ENCODE measurements at places on chromosomes 12 and 14.
A peak's percentile ranks its signal among the peaks of the same experiment; 100 is the strongest.

GRCh38 chr12:6620137-6620884, 13.1 kb upstream of the CHD4 start:
- no peak for DNase-seq

GRCh38 chr14:26401179-26401968, 196.5 kb downstream of the NOVA1 start:
- DNase-seq = peak; percentile 68

DNA sequence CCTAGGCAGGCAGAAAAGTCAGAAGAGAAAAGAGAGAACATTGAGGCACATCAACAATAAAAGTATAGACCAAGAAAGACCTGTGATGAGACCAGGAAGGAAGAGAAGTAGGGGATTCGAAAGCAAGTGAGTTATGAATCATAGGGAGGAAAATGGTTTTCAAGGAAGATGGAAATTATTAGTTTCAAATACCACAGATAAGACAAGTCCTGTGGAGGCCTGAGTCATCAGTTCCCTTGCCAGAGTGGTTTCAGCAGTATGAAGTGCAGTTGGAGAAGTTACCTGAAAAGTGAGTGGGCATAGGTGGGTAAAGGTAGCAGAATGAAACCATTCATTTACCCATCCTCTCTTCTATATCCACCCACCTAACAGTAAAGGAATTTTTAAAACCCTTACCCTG, 25.2 kb upstream of the TSPAN8 start:
- DNase-seq = no peak

GRCh38 chr12:101877806-101878242, 444 bp downstream of the DRAM1 start:
- DNase-seq = no peak

DNA sequence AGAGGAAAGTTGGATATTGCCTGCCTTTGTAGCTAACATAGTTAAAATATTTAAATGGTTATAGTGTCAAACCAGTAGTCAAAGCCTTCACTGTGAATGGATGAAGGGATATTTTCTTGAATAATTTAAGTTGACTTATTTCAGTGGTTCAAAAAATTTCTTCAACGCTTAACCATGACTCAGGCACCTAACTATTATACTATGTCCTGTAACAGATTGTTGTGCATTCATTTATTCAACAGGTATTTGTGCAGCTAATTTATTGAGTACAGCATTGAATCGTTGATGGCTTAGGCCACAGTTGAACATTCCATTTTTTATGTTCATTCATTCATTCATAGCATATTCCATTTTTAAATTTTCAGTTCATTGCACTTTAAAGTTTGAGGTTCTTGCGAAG, 9.2 kb downstream of the HIF1A start:
- DNase-seq = no peak

- DNase-seq = no peak
Measured at GRCh38 chr12:131152587-131152986, 198.9 kb downstream of the ADGRD1 start.

- no peak for DNase-seq
Measured at GRCh38 chr14:65469903-65470302, 57.4 kb downstream of the FUT8 start.

DNA sequence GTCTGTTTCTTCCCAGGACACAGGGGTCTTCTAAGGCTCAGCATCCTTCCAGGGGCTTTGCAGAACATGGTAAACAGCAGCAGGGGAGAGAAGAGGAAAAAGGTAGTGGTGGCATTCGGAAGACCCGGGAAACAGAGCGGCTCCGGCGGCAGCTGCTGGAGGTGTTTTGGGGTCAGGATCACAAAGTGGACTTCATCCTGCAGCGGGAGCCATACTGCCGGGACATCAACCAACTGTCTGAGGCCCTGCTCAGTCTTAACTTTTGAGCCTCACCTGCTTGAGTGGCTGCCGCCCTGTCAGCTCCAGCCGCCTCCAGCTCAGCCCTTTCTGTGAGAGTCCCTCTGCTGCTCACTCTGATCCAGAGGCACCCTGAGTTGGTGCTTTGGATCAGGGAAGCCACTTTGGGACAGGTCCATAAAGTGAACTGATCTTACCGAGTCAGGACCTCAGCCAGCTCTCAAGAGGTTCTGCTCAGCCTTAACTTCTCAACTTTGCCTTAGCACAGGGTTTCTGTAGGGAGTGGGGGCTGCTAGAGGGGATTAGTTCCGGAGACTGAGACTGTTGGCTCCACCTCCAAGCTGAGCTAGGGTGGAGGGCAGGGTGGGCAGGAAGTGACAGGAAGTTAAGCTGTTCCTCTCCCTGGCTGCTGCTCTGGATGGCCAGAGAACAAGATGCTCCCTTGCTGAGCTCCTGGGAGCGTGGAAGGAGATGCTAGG, 5.4 kb downstream of the SDR39U1 start:
- no peak for DNase-seq

- DNase-seq = peak; percentile 43
Measured at GRCh38 chr12:22083167-22083566, 37.1 kb downstream of the CMAS start.

- no peak for DNase-seq
Measured at GRCh38 chr12:24821691-24822090, 127.2 kb downstream of the BCAT1 start.

DNA sequence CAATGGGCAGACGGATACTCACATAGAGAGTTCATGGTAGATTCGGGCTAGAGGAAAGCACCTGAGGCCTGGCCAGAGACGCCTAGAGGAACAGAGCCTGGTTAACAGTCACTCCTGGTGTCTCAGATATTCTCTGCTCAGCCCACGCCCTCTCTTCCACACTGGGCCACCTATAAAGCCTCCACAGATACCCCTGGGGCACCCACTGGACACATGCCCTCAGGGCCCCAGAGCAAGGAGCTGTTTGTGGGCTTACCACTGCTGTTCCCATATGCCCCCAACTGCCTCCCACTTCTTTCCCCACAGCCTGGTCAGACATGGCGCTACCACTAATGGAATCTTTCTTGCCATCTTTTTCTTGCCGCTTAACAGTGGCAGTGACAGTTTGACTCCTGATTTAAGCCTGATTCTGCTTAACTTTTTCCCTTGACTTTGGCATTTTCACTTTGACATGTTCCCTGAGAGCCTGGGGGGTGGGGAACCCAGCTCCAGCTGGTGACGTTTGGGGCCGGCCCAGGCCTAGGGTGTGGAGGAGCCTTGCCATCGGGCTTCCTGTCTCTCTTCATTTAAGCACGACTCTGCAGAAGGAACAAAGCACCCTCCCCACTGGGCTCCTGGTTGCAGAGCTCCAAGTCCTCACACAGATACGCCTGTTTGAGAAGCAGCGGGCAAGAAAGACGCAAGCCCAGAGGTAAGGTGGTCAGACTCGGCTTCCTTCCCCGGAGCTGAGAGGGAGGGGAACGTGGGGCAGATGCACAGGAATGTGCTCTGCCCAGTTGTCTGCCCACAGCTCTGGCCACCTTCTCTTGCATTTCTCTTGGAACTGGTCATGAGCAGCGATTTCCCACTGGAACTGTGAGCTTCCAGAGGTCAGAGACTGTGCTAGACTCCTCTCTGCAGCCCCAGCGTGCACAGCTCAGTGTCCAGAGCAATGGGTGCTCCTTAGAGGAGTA, at the start of gene CD4:
Gene CD4, plus strand, starts transcription at position 557 of the 953 bp plus-strand sequence. CDS start 10,611 bp downstream, outside the sequence.
- DNase-seq = no peak

- peak; percentile 77 for DNase-seq
Measured at GRCh38 chr12:105920161-105920684, 218.5 kb downstream of the NUAK1 start.

DNA sequence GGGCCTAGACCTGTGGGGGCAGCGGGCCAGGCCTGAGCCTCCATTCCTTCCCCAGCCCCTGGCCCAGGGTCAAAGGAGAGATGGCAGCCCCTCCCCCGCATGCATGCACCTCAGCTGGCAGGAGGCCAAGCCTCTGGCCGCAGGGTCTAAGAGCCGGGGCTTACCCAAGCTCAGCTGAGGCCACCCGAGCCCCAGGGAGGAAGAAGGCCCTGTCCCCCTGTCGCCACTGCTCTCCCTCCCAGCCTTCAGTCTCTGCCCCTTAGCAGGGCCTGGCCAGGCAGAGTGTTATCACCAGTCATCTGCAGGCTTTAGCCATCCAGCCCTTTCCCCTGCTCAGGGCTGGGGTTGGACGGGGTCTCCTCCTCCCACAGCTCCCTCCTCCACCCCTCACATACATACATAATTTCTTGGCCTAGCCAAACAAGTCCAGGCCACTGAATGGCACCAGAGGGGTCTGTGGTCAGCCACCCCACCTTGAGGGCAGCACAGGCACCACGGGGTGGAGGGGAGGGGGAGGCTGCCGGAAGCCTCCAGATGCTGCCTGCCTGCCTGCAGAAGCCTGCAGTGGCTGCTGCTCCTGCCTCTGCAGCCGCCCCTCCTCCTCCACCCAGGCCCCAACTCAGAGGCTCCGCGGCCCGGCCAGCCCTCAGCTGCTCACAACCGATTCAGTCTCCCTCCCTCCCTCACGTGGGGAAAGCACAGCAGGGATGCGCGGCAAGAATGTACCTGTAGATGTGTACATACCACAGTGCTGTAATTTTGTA, 22.8 kb downstream of the RAB35 start:
- peak; percentile 8 for DNase-seq

DNA sequence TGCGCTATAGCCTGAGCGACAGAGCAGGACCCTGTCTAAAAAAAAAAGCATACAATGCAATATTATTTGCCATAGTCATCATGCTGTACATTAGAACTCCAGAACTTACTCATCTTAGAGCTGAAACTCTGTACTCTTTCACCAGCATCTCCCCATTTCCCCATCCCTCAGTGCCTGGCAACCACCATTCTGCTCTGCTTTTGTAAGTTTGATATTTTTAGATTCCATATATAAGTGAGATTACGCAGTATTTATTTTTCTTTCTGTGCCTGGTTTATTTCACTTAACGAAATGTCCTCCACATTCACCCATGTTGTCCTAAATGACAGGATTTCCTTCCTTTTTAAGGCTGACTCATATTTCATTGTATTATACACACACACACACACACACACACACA, 121.8 kb downstream of the BBS10 start:
- DNase-seq = no peak

GRCh38 chr12:49903700-49904423, at the start of gene FAIM2:
Gene FAIM2, minus strand, starts transcription at chr12:49903900. Its CDS starts 108 bp downstream, at chr12:49903792.
- DNase-seq = peak; percentile 32

DNA sequence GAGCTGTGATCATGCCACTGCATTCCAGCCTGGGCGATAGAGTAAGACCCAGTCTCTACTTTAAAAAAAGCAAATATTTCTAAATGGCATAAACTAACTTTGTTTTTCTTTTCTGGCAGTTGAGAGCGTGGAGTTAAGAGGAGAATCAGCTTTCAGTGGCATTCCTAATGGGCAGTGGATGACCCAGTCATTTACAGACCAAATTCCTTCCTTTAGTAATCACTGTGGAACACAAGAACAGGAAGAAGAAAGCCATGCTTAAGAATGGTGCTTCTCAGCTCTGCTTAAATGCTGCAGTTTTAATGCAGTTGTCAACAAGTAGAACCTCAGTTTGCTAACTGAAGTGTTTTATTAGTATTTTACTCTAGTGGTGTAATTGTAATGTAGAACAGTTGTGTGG, 21.2 kb downstream of the TDG start:
- no peak for DNase-seq

DNA sequence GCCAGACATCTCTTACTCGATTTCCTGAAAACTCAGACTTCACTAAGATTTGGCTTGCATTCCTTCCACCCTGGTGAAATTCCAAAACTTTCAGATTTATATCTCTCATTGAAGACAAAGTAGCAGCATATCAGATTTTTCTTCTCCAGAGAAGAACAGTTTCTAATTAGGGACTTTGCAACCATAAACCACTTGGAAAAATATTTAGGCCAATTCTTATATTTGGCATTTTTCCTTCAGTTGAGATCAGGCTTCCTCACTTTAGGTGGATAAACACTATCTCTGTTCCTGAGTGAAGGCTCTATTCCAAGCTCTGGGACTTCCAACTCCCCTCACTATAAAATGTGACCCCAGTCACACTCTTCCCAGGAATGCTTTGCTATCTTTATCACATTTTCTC, 1434.3 kb upstream of the FLRT2 start:
- DNase-seq = no peak

DNA sequence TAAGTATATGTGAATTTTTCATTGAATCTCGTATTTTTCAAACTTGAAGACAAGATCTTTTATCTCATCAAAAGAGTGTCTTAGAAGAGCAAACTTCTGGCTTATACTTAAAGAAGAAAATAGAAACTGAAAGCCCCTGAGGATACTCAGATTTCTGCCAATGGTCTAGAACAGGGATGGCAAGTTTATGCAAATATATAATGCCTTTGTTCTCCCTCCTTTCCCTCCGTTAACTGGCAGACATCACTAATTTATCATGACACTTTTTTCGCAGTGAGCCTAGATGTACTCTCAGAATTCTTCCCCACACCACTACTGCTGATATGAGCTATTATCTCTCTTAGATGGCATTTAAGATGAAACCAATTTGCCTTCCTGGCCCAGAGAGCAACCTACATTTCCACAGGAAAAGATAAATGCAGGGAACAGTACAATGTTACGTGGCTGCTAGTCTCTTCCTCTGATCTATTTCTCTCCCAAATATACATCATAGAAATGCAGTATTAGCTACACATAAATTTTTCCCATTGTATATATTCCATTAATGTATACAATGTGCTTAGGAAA, 40.0 kb upstream of the DAAM1 start:
- DNase-seq = no peak

GRCh38 chr12:10448236-10448635, 4.9 kb downstream of the KLRC1 start:
- no peak for DNase-seq

All from NCI-H1105 treated with DMSO at 0.1 percent for 48 hours (cell line).